Activated naive CD4-positive, alpha-beta T cell treated with anti-CD3 and anti-CD28 coated beads for 36 hours (primary cell): ENCODE measurements at places on chromosomes 2 and 18.

DNA sequence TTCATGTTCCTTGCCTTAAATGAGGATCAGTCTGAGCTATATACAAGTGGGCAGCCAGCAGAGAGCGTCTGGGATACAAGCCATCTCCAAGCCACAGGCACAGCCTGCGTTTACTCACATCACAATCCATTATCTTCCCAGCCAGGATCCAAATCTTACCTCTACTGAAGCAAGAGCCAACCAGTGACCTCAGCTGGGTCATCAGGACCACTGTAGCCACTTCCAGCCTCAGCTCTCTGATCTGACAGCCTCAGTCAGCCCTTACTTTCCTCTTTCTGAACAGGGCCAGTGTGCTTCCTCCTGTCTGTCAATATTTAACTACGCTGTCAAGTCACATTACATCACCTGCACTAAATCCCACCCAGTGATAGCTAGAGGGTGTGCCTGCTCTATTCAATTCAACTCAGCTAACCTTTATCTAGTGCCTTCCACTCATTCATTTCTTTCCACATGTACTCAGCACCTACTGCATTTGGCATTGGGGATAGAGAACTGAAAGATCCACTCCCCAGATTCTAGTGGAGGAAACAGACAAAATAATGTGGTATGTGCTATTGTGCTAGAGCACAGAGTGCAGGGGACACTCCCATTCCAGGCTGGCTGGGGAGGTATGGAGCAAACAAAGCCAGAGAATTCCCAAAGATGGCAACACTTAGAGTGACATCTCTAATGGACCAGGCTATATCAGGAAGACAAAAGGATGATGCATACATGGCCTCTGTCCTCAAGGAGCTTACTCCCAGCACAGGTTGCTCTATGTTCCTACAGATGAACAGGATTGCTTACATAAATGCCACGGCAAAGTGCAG lies 146.5 kb downstream of the NCKAP5 start:
- no peak for DNase-seq

DNA sequence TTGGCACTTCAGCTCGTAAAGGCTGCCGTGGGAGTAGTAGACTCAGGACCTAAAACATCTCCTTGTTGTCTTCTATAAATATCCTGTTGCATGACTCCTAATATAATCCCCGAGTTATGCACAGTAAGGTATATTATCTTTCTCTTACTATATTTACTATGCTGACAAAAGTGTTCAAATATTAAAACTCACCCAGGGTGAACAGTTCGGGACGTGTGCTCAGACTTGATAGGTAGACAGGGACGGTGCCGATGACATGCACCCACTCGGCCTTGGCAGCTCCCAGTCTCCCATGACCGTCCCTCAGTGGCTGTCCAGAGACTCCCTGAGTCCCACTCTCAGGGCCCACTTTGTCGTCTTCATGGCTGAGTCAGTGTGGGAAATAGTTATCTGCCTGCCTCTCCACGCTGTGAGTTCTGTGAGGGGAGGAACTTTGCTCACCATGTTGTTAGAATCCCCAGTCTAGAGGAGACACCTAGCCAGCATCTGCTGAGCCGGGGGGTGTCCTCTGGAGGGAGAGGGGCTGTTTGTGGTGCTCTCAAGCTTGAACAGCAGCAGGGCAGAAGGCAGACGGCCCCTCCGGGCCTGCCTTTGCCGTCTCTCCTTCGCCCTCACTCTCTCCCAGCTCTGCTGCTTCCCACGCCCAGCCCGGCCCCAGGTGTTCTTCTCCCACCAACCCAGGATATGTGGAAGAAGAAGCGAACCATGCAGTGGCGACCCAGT lies 75.0 kb downstream of the DGKD start:
- no peak for DNase-seq

DNA sequence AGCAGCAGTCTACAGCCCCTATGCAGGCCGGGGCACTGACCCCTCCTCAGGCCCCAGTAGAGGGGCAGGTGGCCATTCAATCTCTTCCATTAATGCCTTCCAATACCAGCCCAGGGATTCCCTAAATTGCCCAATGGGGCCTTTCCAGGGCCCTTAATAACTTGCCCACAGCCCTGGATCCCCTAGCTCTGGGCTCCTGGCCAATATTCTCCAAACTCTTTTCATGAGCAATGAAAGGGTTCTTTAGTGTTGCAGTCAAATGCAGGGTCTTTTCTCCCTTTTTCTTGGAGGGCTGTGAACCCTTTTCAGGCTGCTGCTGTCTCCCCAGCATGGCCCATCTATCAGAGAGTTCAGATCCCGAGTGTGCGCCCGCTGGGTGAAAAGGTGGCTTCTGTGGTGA lies 41.3 kb upstream of the SLC1A4 start:
- DNase-seq = no peak

GRCh38 chr2:238299803-238300202 lies 11.4 kb upstream of the PER2 start:
- no peak for DNase-seq

GRCh38 chr18:4107049-4107467 lies 348.0 kb downstream of the DLGAP1 start:
- no peak for DNase-seq

- no peak for DNase-seq
These were observed 1.2 kb downstream of the THAP4 start for GRCh38 chr2:241635756-241636155.

- no peak for DNase-seq
These were observed 176.3 kb upstream of the NABP1 start for GRCh38 chr2:191501561-191502168.

DNA sequence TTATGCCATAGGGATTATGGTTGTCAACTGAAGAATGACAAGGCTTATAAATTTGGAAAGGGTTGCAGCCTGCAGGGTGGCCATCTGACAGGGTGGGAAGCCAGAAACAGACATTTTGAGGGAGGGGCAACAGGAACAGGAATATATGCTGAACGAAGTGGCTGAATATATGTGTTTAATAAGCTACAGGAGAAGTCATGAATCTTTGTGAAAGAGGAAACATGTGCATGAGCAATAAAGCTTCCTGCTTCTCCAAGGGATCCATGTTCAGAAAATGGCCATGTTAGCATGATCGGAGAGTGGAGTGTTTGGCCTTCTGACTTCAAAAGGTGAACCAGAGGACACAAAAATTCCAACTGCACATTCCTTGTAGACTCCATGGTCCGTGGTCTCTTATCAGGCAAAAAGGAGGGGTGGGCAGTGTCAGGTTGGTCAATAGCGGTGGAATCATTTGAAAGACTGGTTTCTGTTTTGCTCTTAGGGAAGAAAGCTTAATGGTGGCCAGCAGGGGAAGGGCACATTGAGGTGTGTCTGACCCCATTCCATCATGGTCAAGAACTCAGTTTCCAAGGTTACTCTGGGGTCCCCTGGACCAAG lies 144.1 kb downstream of the SOCS6 start:
- no peak for DNase-seq

DNA sequence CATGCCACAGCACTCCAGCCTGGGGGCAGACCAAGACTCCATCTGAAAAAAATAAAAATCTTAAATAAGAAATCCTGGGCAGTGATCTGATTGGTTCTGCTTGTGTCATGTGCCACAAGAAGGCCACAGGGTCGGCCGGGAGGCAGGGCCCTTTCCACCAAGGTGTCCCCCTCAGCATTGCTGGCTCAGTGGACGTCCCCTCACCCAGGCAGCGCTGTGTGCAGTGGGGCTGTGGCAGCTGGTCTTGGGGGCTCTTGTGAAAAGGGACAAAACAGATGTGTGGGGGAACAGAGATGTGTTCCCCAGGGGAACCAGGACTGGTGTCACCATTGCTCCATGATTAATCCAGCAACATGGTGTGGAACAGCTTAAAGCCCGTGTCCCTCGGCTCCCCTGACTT lies 60.5 kb downstream of the HS6ST1 start:
- DNase-seq = no peak

DNA sequence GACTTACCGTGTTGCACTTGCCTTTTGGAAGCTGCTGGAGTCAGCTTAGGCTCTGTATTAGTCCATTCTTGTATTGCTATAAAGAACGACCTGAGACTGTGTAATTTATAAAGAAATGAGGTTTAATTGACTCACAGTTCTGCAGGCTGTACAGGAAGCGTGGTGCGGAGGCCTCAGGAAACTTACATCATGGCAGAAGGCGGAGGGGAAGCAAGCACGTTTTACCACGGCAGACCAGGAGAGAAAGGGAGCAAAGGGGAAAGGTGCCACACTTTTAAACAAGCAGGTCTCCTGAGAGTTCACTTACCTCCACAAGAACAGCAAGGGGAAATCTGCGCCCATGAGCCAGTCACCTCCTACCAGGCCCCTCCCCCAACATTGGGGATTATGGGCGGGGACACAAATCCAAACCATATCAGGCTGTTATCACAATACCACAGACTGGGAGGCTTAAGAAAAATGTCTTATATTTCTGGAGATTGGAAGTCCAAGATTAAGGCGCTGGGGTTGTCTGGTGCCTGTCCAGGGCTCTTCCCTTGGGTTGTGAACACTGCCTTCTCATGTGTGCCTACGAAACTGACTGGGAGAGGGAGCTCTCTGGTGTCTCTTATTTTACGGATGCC lies 3.6 kb upstream of the D2HGDH start:
- peak; percentile 68 for DNase-seq

- DNase-seq = no peak
These were observed 9.8 kb upstream of the ERFE start for GRCh38 chr2:238148981-238149380.

DNA sequence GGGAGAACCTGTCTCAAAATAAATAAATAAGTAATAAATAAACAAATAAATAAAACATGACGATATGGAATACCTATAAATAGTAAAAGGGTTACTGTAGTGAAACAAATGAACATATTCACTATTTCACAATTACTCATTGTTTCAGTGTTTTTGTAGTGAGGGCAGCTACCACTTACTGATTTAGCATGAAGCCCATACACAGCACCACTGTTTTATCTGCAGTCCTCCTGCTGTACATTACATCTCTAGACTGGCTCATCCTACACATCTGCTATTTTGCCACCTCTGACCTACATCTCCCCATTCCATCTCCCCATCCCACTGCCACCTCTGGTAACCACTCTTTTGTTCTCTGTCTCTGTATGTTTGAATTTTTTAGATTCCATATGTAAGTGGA lies 332.7 kb upstream of the SMIM21 start:
- DNase-seq = no peak

DNA sequence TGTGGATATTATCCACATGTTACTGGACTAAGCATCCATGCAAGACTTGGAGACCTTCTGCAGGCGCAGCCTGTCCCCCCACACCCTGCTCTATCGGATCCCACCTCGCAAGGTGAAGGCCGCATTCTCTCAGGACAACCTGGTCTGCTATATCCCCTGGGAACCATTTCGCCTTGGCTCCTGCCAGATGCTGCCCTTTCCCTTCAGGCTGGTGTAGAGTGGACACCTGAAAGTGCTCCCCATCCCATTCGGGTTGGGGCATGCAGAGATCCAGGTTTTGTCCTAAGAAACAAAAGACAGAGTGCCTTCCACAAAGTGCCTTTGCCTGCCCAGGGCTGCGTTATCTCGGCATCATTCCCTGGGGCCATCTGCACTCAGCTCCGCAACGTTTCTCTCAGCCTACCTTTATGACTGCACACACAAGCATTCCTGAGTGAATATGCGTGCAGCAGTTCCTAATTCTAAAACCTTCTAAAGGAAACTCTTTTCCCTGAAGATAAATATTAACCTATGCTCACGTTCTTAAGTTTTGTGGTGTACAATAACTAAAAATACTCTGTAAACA lies 20.5 kb downstream of the FHL2 start:
- no peak for DNase-seq

- no peak for DNase-seq
These were observed 64.8 kb upstream of the SLC1A4 start for GRCh38 chr2:64924170-64924934.

- peak; percentile 18 for DNase-seq
These were observed 252.9 kb downstream of the ATAD2B start for GRCh38 chr2:23673830-23674679.

DNA sequence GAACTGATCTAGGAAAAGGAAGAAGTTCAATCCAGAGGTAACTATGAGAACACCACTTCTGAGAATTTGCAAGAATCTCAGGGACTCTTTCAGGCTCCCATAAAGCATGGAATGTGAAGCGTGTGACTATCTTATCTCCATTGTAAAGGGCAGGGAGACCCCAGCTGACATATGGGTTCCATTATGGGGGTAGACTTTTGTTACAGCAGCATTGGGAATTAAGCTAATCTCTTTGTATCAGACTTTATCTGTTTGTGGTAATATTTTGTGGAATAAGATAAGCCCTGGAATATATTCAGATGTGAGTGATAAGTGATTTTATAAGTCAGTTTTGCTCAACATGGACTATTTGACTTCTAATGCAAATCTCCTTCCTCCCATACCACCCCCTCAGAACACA lies 468.3 kb downstream of the MEIS1 start:
- DNase-seq = no peak

DNA sequence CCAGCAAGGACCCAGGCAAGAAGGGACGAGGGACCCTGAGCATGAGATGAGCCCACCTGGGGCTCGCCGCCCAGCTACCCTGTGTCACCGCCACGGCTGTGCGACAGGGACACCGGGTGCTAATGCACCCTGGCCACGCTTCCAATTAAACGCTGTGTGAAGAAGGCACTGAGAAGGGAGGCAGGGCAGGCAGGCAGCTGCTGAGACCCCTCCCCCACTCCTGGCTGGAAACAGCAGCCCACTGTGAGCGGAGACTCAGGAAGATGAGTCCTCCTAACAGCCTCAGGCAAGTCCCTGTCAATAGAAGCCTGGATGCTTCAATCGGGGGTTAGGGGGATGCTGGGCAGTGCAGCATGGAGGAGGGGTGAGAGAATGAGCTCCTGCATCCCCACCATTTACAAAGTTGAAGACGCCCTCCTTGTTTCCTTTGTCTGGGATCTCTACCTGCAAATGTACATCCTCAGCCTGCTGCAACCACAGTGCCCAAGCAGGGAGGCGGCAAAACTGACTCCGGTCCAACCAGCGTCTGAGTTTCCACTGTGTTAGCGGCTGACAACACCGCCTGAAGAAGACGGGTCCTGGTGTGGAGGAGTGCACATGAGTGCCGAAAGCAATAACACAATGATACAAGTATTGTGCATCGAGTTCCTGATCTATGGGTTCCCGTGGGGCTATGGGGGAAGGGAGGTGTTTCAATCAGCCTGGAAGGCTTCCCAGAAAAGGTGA lies 12.8 kb downstream of the TMEM163 start:
- DNase-seq = no peak

DNA sequence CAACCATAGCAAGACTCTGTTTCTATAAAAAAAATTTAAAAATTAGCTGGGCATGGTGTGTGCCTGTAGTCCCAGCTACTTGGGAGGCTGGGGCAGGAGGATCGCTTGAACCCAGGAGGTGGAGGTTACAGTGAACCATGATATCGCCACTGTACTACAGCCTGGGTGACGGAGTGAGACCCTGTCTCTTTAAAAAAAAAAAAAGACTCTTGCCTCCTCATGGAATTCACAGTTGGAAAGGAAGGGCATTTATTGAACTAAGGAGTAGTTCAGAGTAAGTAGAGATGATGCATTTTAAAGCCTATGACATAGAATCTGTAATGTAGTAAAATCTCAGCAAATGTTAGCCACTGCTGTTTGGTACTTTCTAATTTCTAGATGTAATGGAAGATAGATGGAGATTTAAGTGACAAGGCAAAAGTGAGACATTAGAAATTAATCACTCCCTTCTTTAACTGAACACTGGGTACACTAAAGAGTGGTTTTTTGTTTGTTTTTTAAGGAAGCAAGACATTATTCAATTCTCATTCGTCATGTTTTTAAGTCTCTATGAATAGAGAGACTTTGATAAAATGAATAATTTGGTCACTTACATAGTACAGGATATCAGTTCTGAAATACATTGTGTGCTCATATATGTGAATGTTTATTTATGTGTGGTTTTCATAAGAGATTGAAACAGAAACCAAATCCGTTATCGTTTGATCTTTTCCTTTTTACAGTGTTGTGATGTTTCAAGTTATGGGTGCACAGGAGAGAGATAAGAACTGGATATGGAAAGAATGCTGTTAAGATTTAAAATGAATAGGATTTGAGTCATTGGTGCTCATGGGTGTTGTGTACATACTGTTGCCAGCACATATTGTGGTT lies 186.1 kb upstream of the STON1 start:
- no peak for DNase-seq
